ENCODE measurements at places on chromosomes 1 and 21. TPM values are rescaled to one million over a fixed set of nuclear protein-coding genes. Genes with fewer than 3 reads are reported as not detected.

- DNase-seq: no peak
These were observed 284.0 kb downstream of the DUSP10 start for GRCh38 chr1:221457685-221458446.

GRCh38 chr1:97372531-97372930 is 548.3 kb downstream of the DPYD start:
- DNase-seq: no peak

GRCh38 chr1:147389532-147390184 is 147.2 kb downstream of the CHD1L start:
- no peak for DNase-seq

GRCh38 chr1:63319046-63320021 is 3.0 kb upstream of the FOXD3 start:
- DNase-seq: no peak

DNA sequence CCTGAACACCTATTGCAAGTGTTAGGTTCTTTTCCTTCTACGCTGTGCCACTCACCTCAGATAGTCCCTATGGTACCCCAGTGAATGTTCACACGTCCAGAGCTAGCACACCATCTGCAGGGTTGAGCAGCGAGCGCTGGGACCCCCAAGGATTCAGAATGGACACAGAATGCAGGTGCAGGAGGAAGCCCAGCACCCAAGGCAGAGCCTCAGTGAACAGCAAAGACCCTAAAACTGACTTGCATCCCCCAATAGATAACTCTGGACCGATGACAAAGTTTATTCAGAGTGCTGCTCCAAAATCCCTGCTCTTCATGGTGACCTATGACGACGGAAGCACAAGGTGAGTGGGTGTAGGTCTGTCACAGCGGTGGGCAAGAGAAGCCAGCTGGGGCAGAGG is 15.1 kb upstream of the MX2 start:
- DNase-seq: peak; percentile 20

DNA sequence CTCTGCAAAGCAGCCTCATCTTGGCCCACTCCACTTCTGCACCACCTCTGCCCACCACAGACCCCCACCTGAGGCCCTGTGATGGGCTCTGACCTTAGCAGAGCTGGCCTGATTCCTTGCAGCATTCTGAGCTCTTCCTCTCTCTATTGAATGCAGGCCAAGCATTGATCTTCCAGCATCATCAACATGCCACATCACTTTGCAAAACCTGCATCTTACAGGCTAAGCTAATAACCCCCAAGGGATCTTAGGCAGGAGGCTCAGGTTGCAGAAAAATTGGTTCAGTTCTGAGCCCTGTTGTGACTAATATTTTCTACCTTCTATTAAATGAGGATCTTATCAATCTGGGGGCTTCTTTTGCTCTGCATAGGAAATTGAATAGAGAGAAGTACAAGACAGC is 78.7 kb downstream of the ATP1A1 start:
- DNase-seq: no peak

- no peak for DNase-seq
These were observed 18.4 kb upstream of the CD101 start for GRCh38 chr1:116983112-116983511.

Gene CLDN17
- not detected for total RNA-seq

Gene ESPN
- 0.32 TPM for total RNA-seq

Gene RGS8
- total RNA-seq: not detected

Gene SPRR2G
- not detected for total RNA-seq

Measured in cardiac septum (tissue), 1 donor.